ENCODE measurements at places on chromosomes 2 and 18. TPM values are rescaled to one million over a fixed set of nuclear protein-coding genes. Genes with fewer than 3 reads are reported as not detected.

Gene METTL21A
- total RNA-seq: 62.9 TPM

Gene INPP5D
- 0.84 TPM for total RNA-seq

Gene NEU2
- total RNA-seq: not detected

Gene G6PC2
- not detected for total RNA-seq

Gene FBXO48
- 0.43 TPM for total RNA-seq

Gene SRSF7
- 298 TPM for total RNA-seq

Gene TACR1
- not detected for total RNA-seq

Gene ABCG8
- not detected for total RNA-seq

Gene RNF125
- 0.36 TPM for total RNA-seq

Gene NPPC
- total RNA-seq: 0.12 TPM

Gene DSG1
- not detected for total RNA-seq

Gene CMPK2
- 12.7 TPM for total RNA-seq

Gene TRIM43
- total RNA-seq: not detected

Gene HOXD9
- total RNA-seq: 3.6 TPM

Gene RBBP8
- 95.1 TPM for total RNA-seq

Gene ITGA4
- 23.5 TPM for total RNA-seq

Gene SNTG2
- total RNA-seq: 0.86 TPM

Gene RGPD4
- total RNA-seq: not detected

Gene PMAIP1
- total RNA-seq: 23.2 TPM

Gene ANKRD30B
- total RNA-seq: 26.2 TPM

Gene NTSR2
- total RNA-seq: not detected

Gene ROCK2
- 44.6 TPM for total RNA-seq

Gene C1QL2
- not detected for total RNA-seq

Gene RAX
- not detected for total RNA-seq

Gene GRHL1
- total RNA-seq: 0.57 TPM

Gene PAX8
- total RNA-seq: 1.8 TPM

Gene ABHD3
- 56.1 TPM for total RNA-seq

Gene VWC2L
- not detected for total RNA-seq

Gene CBLN2
- total RNA-seq: 0.12 TPM

Gene ATG16L1
- total RNA-seq: 42.3 TPM

Gene ERMN
- total RNA-seq: not detected

Gene LOXHD1
- not detected for total RNA-seq

Gene PCARE
- not detected for total RNA-seq

Gene PTPRM
- 26.4 TPM for total RNA-seq

Gene SLC23A3
- total RNA-seq: 0.67 TPM

Gene C2orf15
- 1.0 TPM for total RNA-seq

Gene CCDC102B
- 1.3 TPM for total RNA-seq

Gene ERFE
- total RNA-seq: 25.3 TPM

Gene TMEM150A
- total RNA-seq: 9.8 TPM

Gene TTR
- total RNA-seq: not detected

Gene TGFBRAP1
- 34.0 TPM for total RNA-seq

Gene CERKL
- 0.71 TPM for total RNA-seq
